ENCODE measurements at places on chromosomes 7 and 10.

DNA sequence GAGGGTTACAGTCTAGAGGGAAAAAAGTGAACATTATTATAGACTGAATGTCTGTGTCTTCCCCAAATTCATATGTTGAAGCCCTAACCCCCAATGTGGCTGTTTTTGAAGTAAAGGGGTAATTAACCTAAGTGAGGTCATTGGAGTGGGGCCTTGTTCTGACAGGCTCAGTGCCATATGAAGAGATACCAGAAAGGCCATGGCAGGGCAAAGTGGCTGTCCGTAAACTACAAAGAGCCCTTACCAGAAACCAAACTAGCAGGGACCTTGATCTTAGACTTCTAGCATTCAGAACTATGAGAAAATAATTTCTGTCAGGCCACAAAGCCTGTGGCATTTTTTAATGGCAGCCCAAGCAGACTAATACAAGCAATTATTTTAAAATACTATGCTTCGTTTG is 8.7 kb downstream of the TMEM209 start:
- no peak for DNase-seq

GRCh38 chr10:99534939-99535763 is 2.4 kb downstream of the NKX2-3 start:
- no peak for DNase-seq

- DNase-seq, result no peak
These were observed 341.6 kb upstream of the AUTS2 start for GRCh38 chr7:69256634-69257081.

DNA sequence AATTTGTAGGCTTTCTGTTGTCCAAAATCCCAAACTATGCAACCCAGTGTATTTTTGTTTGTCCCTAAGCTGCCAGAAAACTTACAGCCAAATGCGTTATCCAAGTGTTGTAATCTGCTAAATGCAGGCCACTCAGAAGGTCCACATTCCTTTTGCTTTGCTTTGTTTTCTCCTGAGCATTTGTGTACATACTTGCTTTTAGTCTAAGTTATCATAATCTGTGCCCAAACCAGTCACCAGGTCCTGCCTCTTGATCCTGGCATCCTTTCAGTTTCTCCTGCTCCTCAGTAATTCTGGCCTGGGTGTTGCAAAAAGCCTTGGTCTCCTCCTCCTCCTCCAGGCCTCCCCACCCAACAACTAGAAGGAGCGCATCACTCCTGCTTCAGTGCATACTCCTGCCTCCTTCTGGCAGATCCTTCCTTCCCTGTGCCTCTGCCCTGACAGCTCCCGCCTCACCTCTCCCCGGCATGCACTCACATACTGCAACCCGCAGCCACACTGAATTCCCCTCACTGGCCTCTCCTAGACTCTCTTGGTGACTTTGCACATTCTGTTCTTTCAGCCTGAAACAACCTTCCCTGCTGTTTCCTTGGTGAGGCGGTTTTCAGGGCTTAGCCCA is 2.3 kb downstream of the DENND2A start:
- DNase-seq, result no peak

DNA sequence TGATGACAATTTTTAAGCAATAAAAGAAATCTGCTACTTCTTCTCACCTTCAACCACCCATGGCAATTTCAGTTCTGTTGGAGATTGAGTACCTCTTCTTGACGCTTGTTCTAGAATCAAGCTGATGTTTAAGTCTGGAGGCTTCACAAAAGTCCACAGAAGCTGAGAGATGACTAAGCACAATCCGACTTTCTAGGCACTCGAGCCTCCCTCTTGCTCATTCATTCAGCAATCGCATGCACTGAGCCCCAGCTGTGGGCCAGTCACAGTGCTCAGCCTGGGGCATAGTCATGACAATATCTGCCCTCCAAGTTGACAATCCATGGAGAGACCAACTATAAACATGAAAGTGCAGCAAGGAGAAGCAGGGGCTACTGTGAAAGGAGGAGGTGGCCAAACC is 103.2 kb downstream of the IPMK start:
- DNase-seq, result no peak

DNA sequence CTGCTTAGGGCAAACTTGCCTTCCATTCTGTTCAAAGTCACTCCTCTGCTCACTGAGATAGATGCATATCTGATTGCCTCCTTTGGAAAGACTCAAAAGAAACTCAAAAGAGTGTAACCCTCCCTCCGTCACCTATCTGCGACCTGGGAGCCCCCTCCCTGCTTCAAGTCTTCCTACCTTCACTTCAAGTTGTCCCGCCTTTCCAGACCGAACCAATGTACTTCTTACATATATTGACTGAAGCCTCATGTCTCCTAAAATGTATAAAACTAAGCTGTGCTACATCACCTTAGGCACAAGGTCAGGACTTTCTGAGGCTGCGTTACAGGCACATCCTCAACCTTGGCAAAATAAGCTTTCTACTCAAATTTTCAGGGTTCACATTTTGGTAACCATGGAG is 77.4 kb upstream of the C1GALT1 start:
- no peak for DNase-seq

DNA sequence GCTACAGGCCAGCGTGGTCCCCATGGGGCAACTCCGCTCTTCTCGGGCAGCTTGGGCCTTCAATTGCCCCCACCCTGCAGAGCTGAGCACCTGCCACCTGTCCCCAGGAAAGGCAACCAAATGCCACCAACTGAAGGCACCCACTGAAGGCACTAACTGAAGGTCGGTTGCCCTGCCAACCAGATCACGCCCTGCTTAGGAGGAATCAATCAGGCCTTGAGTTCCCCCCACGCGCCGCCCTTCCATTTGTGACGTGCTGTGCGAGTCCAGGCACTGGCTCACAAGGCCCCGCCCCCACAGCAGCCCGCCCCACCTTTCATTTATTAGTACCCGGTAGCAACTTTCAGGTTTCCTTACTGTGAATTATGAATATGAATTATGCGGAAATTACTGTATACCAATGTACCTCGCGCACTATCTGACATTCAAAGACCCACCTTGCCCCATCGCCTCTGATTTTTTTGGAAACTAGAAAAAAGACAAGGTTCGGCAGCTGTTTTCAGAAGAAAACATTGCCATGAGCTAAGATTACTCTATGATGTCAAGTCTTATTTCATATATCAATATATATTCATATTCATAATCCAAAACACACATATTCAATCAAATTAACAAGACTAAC is 83.6 kb upstream of the ABI1 start:
- no peak for DNase-seq

GRCh38 chr7:75854233-75854632 is 24.6 kb upstream of the RHBDD2 start:
- no peak for DNase-seq

DNA sequence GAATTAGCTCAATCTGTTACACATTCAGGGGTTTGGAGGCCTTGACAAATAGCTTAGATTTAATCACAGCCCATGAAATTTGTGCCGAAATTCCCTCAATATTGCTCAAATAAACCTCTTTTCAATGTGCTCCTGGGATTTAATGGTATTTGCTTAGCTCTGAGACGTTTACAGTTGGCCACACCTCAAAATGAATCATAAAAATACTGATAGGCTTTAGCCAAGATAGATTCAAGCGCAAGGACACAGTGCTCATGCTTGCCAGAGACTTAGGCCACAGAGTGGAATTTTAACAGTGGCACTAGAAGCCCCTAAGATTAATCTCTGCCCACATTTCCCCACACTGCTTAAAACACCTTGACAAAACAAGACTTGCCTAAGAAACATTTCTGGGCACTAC is 2.3 kb upstream of the SEMA3C start:
- no peak for DNase-seq

DNA sequence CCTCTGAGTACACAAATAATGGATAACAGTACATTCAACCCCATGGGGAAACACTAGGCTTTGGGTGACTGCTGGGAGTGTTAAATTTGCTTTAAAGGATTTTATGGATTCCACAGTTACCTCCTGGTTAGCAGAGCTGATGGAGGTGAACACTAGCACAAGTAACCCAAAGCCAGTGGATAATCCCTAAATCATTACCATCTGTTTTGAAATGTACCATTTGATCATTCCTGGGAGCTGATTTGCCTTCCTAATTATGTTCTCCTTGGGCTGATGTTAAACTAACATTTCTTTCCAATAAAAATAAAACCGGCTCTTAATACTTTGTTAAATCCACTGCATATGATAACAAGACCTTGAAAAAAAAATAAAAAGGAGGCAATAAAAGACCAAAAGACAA is 493.9 kb downstream of the PLXNA4 start:
- no peak for DNase-seq

DNA sequence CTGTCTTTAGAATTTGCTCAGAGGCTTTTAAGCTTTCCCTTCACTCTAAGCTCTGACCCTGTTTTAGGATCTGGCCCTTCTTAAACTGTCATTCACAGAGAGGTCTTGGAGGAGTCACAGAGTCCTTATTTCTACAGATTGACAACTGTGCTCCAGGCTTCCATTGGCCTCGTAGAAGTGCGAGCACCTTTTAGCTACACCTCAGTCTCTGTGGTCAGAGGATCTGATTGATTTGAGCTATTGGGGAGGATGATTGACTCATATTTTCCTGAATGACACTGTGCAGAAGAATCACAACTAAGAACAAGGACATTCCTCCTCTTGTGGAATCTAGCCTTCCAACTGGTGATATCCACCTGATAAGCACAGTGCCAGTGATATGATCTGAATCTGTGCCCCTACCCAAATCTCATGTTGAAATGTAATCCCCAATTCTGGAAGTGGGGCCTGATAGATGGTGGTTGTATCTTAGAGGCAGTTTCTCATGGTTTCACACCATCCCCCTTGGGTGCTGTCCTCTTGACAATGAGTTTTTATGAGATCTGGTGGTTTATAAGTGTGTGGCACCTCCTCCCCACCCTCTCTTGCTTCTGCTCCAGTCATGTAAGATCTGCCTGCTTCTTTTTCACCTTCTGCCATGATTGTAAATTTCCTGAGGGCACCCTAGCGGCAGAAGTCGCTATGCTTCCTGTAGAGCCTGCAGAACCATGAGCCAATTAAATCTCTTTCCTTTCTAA is 3.2 kb downstream of the CYP3A7 start:
- DNase-seq, result no peak

- no peak for DNase-seq
These were observed 29.4 kb downstream of the DKK1 start for GRCh38 chr10:52343439-52343838.

GRCh38 chr10:88536437-88536836 is 46.7 kb downstream of the RNLS start:
- no peak for DNase-seq

DNA sequence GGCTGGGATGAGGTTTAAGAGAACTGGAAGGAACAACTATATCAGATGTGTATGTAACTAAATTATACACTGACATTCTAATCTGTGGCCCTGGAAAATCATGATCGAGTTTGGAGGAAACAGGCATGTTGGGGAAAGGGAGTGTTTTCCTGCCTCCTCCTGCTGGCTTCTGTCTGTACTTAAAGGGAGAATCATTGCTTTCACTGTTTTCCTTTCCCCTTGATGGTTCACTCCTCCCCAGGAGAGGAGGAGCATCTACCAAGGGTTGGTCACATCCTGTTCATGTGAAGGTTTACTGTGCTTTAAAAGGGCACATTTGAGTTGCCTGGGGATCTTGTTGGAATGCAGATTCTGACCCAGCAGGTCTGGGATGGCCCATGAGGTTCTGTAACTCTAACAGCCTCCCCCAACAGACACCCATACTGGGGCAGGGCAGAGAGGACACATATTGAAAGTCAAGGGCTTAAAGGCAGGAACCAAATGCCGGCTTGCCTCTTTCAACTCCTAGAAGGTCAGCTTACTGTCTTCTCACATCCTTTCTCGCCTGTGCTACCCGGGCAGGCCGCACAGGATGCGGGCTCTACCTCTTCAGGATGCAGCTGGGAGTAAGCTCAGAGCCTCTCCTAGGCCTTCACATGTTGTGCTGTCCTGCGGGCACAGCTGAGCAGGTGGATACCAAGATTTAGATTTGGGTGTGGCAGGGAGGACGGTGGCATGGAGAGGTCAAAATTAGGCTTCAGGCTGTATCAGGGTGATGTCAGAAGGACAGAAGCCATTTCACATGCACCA is 694.8 kb downstream of the KCNMA1 start:
- no peak for DNase-seq

DNA sequence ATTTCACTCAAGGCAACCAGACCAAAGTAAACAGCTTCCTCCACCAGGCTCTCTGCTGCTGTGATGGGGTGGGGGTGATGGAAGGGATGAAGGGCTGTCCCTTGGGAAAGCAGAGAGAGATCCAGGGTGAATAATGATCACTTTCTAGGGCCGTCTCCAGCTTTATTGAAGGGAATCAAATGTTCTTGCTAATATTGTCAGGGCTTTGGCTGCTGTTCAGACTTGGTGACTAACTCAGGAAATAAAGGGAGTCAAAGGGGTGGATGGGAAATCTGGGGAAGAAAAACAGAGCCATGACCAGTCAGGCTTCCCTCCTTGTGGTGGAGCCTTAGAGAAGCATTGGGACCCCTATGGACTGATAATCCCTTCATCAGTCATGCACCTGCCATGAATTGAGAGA is 196.2 kb upstream of the AGK start:
- DNase-seq, result no peak

DNA sequence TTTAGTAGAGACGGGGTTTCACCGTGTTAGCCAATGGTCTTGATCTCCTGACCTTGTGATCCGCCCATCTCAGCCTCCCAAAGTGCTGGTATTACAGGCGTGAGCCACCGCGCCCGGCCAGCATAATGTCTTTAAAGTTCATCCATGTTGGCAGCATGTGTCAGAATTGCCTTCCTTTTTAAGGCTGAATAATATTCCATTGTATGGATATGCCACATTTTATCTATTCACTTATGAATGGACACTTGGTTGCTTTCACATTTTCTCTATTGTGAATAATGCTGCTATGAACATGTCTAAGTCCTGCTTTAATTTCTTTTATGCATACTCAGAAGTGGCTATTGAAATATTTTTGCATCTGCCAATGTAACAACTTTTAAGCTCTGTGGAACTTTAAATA is 754.0 kb upstream of the GALNT17 start:
- DNase-seq, result no peak

- no peak for DNase-seq
These were observed 23.6 kb downstream of the GNA12 start for GRCh38 chr7:2820508-2820934.

DNA sequence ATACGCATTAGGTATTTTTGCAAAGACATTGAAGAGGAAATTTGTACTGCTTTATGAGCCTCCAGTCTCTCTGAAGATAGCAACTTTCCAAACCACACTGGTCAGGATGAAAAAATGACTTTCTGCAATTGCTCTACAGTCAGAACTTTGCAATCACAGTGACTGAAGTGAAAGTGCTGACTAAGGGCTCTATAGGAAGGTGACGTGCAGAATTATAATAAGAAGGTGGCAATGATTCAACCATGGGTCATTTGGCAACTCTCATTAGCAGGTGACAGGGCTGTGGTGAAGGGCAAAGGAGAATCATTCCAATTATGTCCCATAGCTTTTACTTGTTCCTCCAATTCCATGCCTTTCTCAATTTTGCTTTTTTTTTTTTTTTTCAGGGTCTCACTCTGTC is 311.0 kb downstream of the ANKRD30A start:
- DNase-seq, result no peak

DNA sequence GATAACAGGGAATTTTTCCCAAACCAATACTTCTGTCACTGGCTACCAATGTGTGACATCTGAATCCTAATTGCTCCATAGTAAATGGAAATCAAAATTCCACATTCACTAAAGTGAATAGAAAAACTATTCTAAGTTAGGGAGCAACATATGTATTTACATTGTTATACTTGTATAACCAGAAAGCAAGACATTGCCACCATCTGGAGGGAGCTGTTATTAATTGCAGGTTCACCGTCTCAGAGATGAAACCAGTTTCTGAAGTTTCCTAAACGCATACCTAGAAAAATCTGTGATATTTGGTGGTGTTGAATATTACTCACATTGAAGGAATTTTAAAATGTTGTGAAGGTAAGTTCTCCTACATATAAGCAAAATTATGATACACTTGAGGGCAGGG is 390.1 kb downstream of the NXPH1 start:
- DNase-seq, result no peak

Measured in NCI-H146 (cell line).